CD14-positive monocyte (primary cell): ENCODE measurements at places on chromosomes 5 and 9. TPM values are rescaled to one million over a fixed set of nuclear protein-coding genes. Genes with fewer than 3 reads are reported as not detected.

Gene FOXD4L4
- not detected for polyA plus RNA-seq

Gene LCP2
- 117 and 177 TPM in 2 replicates for polyA plus RNA-seq

Gene FGD3
- 56.2 TPM for polyA plus RNA-seq

Gene DMXL1
- 9.1 and 20.5 TPM in 2 replicates for polyA plus RNA-seq

Gene SELENOP
- polyA plus RNA-seq: 0.24 TPM

Gene PCDHA6
- polyA plus RNA-seq: not detected in 2 replicates

Gene SLC46A2
- 87.0 TPM for polyA plus RNA-seq

Gene TMEM203
- 76.1 TPM for polyA plus RNA-seq

Gene CEP120
- 7.2 TPM for polyA plus RNA-seq

Gene EMB
- 191 TPM for polyA plus RNA-seq

Gene LMX1B
- not detected for polyA plus RNA-seq

Gene PCDHB5
- not detected for polyA plus RNA-seq

Gene CCL21
- polyA plus RNA-seq: not detected in 2 replicates

Gene REEP2
- polyA plus RNA-seq: 0.06 TPM in 1 of 2 replicates, not detected in the other

Gene SLC24A2
- polyA plus RNA-seq: not detected in 2 replicates

Gene ANKRD33B
- polyA plus RNA-seq: not detected

Gene BTNL3
- polyA plus RNA-seq: 0.08 TPM

Gene SLC6A3
- polyA plus RNA-seq: not detected

Gene NDFIP1
- polyA plus RNA-seq: 44.0 TPM

Gene RPL37
- polyA plus RNA-seq: 813 TPM

Gene ADAMTS13
- polyA plus RNA-seq: 0.77 and 0.94 TPM in 2 replicates

Gene TXNDC8
- polyA plus RNA-seq: not detected

Gene SCAI
- 0.84 TPM for polyA plus RNA-seq

Gene NIPAL4
- polyA plus RNA-seq: not detected

Gene PITX1
- not detected for polyA plus RNA-seq
